Omental fat pad (tissue), 4 donors: ENCODE measurements at places on chromosomes 2 and 18.

- DNase-seq, result no peak
These were observed 185.9 kb downstream of the AGPS start for GRCh38 chr2:177578454-177578853.

- no peak for DNase-seq
These were observed 183.2 kb upstream of the SMAD2 start for GRCh38 chr18:48113691-48114090.

DNA sequence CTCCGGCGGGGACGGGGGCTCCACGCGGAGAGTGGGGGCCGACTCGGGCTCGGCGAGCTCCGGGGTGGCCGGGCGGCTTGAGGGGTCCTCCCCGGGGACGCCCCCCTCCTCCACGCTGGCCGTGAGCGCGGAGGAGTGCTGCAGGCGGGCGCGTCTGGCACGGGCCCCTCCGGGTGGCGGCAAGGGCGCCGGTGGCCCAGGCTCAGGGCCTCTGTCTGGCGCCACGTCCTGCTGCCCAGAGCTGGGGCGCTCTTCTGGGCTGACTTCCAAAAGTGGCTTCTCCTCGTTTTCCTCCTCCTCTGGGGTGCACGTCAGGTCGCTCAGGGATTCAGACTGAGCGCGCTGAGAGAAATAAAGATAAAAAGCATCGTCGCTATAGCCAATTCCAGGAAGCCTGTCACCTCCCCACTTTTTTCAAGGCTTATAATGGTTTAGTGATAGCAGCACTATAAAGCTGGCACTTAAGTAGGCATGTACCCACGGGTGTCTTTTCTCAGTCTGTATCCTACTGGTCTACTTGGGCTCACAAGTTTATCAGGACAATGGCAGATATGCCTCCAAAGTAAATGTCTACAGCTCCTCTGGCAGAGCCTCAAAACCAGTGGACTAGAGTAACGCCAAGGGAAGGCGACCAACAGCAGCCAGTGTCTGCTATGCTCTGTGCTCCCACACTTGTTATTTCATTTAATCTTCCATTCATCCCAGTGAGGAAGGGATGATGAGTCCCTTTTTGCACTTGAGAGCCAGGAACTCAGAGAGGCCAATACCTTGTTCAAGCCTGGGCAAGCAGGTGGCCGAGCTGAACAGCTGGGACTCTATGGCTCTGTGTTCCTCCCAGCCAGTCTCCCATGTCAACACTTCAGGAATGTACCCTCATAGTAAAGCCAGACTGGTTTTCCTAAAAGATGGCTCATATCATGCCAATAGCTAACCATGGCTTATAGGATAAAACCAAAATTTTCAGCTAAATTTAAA, 92.6 kb upstream of the MGAT4A start:
- DNase-seq, result no peak

- no peak for DNase-seq
These were observed 35.5 kb downstream of the NXPH2 start for GRCh38 chr2:138744713-138745112.

DNA sequence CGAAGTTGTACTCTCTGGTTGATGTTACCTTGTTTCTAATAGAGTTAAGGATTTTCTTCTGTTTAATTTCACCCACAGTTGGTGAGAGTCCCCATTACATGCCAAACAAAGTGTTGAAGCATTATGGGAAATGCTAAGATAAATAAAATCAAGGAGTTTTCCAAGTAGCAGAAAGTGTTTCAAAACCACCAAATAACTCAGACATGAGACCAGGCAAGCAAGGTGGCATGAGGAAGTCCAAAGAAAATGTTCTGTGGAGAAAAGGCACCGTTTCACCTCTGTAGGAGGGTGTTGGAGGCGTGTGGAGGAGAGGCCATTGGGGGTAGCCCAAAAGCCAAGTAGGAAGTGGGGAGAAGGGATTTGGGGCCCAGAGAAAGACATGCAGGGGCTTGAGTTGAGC, 8.7 kb downstream of the CFAP221 start:
- no peak for DNase-seq
